ENCODE measurements at places on chromosomes 2 and 18.
A peak's percentile ranks its signal among the peaks of the same experiment; 100 is the strongest.

GRCh38 chr18:38571651-38572050 is 1006.1 kb upstream of the CELF4 start:
- no peaks in the 10 kb centered on the region for H3K36me3 ChIP-seq
- no peak overlapping the region for H3K27ac ChIP-seq
- DNase-seq, result no peak

DNA sequence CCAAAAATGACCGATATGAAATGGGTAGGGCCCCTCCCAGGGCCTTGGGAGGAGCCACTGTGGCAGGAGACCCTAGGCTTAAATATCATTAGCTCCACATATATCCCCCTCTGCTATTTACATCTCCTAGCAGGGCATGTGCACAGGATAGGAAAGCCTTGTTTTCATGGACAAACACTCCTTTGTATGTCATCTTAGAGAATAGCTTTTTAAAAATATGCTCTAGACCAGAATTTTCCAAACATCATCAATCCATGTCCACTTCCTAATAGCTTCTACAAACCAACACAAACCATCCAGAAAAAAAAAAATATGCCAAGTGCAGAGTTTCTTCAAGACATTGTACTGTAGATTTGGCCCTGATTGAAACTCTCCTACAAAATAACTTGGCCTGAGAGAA is 10.8 kb downstream of the DAPL1 start:
- no peak overlapping the region for H3K4me3 ChIP-seq
- no peaks in the 10 kb centered on the region for H3K4me1 ChIP-seq
- no peaks in the 10 kb centered on the region for H3K36me3 ChIP-seq
- peaks cover 25% of the 10 kb centered on the region for H3K27me3 ChIP-seq
- H3K27ac ChIP-seq, result no peak overlapping the region

DNA sequence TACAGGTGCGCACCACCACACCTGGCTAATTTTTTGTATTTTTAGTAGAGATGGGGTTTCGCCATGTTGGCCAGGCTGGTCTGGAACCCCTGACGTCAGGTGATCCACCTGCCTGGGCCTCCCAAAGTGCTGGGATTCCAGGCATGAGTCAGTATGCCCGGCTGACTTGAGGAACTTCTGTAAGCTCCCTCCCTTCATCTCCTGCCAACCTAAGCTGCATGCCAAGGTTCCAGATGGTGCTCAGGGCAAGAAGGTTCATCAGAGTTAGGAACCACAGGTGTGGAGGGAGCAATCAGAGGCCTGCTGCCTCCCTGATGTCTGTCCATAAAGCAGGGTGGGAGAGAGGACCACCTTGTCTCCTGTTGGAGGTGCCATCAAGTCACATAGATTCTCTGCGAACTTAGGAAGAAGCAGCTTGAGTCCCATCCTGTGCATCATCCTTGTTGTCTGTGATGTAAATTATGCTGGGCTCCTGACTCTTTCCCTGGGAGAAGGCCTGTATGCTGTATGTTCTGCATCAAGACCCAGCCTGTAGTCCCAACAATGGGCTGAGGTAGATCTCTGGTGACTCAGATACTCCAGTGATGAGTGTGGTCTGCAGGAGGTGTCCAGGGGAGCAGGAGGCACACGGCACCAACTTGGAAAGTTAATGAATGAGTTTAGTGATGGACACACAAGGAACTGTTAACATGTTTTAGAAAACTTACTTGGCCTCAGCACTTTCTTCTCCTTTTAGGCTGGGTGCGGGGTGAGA is 53.1 kb downstream of the TMEM17 start:
- H3K27me3 ChIP-seq, result peaks cover 16% of the 10 kb centered on the region
- H3K36me3 ChIP-seq, result no peaks in the 10 kb centered on the region
- no peak for DNase-seq
- H3K4me3 ChIP-seq, result no peak overlapping the region

- no peak for DNase-seq
- H3K4me3 ChIP-seq, result peak overlapping the region; percentile 63
- peaks cover 6% of the 10 kb centered on the region for H3K36me3 ChIP-seq
- H3K27ac ChIP-seq, result peak overlapping the region; percentile 92
- peaks cover 58% of the 10 kb centered on the region for H3K4me1 ChIP-seq
These were observed 3.8 kb downstream of the SEC11C start for GRCh38 chr18:59143441-59143840.

DNA sequence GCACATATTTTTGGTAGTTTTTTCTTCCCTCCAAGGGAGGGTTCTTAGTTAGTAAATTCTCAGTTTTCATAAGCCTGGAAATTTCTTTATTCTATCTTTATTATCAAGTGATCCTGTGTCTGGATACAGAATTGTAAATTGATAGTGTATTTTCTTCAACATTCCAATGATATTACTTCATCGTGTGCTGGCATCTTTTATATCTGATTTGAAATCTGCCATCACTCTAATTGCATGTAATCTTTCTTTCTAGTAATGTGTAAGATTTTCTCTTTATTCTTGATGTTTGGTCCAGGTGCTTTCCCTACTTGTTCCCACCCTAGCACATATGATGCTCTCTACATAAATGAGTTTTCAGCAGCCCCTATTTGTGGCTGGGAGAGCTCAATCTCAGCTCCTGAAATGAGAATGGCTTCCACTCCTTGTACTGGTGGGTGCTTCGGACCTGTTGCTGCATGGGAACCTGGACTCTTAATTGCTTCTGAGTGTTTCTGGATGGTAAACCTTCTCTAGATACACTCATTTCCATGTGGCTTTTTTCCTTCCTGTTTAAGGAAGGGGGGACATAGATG is 102.7 kb downstream of the SMIM21 start:
- peaks cover 23% of the 10 kb centered on the region for H3K27me3 ChIP-seq
- peaks cover 2% of the 10 kb centered on the region for H3K4me1 ChIP-seq
- no peaks in the 10 kb centered on the region for H3K36me3 ChIP-seq
- H3K4me3 ChIP-seq, result no peak overlapping the region

DNA sequence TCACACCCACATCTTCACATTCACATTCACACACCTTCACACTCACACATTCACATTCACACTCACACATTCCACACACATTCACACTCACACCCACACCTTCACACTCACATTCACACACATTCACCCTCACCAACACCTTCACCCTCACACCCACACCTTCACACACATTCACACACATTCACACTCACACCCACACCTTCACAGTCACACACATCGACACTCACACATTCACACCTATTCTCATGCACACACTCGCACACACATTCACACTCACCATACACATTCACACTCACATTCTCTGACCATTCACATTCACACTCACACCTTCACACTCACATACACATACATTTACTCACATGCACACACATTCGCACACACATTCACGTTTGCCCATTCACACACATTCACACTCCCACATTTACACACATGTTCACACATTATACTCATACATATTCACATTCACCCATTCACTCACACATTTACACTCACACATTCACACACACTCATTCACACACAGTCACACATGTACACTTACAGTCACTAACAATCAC is 62.7 kb downstream of the BIN1 start:
- H3K36me3 ChIP-seq, result no peaks in the 10 kb centered on the region
- no peak overlapping the region for H3K4me3 ChIP-seq
- no peaks in the 10 kb centered on the region for H3K4me1 ChIP-seq
- no peaks in the 10 kb centered on the region for H3K27me3 ChIP-seq

DNA sequence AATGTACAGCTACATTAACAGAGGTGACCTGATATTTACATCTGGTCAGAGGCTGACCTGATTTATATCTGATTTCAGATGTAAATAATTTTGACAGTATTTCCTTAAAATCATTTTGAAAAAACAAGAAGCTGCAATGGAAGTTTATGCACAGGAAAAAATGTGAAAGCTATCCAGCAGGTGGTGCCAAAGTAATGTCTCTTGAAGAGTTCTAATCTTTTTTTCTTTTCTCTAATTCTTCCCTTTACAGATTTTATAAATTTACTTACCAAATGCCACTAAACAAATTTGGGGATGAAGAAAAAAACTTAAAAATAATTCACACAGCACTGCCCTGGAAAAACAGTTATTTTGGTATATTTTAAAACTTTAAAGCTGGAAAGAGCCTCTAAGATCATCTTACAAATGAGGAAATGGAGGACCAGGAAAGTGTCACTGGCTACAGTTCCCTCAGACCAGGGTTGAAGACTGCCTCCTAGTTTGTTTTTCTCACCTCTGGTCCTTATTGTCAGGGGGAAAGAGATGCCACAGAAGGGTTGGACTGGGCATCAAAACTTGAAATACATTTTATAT is 16.4 kb upstream of the FBLN7 start:
- no peaks in the 10 kb centered on the region for H3K27me3 ChIP-seq
- no peak overlapping the region for H3K4me3 ChIP-seq
- peaks cover 5% of the 10 kb centered on the region for H3K36me3 ChIP-seq
- H3K4me1 ChIP-seq, result peaks cover 2% of the 10 kb centered on the region

DNA sequence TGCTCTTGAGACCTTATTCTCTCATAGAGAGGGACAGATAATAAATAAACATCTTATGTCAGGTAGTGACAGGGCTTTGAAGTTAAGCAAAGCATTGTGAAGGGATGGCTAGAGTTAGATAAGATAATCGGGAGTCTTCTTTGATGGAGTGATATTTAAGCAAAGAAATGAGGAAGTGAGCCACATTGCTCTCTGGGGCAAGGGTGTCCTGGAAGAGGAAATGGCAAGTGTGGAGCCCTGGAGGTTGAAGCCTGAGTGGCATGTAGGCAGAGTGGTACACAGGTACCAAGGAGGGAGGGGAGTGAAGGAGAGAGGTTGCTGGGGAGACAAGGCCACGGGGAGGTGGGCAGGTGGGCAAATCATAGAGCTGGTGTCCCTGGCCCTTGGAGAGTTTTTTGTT is 110.2 kb downstream of the CTAGE1 start:
- H3K27me3 ChIP-seq, result no peaks in the 10 kb centered on the region
- no peak for DNase-seq
- H3K4me3 ChIP-seq, result no peak overlapping the region
- H3K27ac ChIP-seq, result no peak overlapping the region
- H3K36me3 ChIP-seq, result peaks cover 2% of the 10 kb centered on the region

GRCh38 chr2:199602271-199602895 is 144.6 kb upstream of the SATB2 start:
- no peak for DNase-seq
- no peak overlapping the region for H3K27ac ChIP-seq
- H3K36me3 ChIP-seq, result no peaks in the 10 kb centered on the region
- H3K4me3 ChIP-seq, result no peak overlapping the region
- peaks cover 3% of the 10 kb centered on the region for H3K4me1 ChIP-seq
- H3K27me3 ChIP-seq, result peaks cover 37% of the 10 kb centered on the region

DNA sequence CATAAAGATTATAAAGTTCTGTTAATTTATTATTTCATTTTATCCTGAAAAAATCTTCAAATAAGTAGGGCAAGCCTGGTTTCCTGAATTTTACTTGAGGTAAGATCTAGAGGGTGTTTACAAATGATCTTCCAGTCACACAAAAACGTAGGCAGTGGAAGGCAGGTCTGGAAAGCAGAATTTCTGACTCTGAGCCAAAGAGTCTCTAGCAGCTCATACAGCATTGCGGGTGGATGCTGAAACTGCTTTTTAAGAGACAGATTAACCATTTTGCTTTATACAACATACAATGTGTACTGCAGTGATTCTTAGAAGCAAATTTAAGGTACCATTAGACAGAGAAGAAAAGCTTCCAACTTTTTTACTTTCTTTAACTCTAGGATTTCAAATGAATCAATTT is 117.0 kb downstream of the FTCDNL1 start:
- no peaks in the 10 kb centered on the region for H3K4me1 ChIP-seq
- H3K36me3 ChIP-seq, result peaks cover 5% of the 10 kb centered on the region
- peaks cover 49% of the 10 kb centered on the region for H3K27me3 ChIP-seq

DNA sequence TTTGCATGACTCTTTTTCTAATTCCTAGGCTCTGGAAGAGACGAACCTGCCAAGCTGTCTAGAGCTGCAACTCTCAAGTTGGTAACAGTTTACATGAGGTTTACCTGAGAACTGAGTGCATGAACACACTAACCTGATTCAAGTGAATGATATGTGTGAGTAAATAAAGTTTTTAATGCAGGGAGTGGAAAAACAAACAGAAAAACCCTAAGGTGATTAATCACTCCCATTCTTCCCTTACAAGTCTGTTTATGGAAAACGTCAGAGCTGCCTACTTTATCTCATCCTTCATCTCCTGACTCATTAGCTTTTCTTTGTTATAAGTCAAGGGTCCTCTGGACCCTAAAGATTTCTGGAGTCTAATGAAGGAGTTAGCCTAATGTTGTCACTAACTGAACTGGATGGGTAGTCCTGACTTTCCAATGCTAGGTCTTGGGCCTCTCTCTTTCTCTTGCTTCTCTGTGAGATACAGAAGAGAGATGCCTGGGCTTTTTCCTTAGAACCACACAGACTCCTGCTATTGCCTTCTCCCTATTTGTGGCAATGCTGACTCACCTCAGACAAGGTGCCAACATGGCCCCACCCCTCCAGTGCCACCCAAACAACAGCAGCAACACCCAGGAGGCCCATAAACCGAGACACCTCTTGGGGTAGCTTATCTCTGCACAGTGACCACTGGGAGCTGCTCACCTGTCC is 952.4 kb downstream of the EPHA4 start:
- H3K27ac ChIP-seq, result no peak overlapping the region
- no peaks in the 10 kb centered on the region for H3K36me3 ChIP-seq
- H3K27me3 ChIP-seq, result peaks cover 10% of the 10 kb centered on the region
- DNase-seq, result no peak
- no peak overlapping the region for H3K4me3 ChIP-seq
- no peaks in the 10 kb centered on the region for H3K4me1 ChIP-seq

- H3K27me3 ChIP-seq, result peaks cover 22% of the 10 kb centered on the region
- H3K4me3 ChIP-seq, result no peak overlapping the region
- H3K4me1 ChIP-seq, result no peaks in the 10 kb centered on the region
- no peak for DNase-seq
These were observed 144.2 kb downstream of the ASB1 start for GRCh38 chr2:238570926-238571325.

- DNase-seq, result no peak
- no peaks in the 10 kb centered on the region for H3K27me3 ChIP-seq
- no peak overlapping the region for H3K4me3 ChIP-seq
These were observed 125.5 kb downstream of the ANKRD44 start for GRCh38 chr2:197184959-197185586.

DNA sequence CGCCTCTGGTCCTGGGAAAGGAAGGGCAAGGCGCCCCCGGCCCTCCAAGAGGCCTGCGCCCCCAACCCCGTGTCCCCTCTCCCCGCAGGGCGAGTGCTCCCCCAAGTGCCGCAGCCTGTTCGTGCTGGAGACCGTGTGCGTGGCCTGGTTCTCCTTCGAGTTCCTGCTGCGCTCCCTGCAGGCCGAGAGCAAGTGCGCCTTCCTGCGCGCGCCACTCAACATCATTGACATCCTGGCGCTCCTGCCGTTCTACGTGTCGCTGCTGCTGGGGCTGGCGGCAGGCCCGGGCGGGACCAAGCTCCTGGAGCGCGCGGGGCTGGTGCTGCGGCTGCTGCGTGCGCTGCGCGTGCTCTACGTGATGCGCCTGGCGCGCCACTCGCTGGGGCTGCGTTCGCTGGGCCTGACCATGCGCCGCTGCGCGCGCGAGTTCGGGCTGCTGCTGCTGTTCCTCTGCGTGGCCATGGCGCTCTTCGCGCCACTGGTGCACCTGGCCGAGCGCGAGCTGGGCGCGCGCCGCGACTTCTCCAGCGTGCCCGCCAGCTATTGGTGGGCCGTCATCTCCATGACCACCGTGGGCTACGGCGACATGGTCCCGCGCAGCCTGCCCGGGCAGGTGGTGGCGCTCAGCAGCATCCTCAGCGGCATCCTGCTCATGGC is 52.4 kb downstream of the SLC66A2 start:
- peak; percentile 11 for DNase-seq
- no peaks in the 10 kb centered on the region for H3K27me3 ChIP-seq
- H3K4me1 ChIP-seq, result no peaks in the 10 kb centered on the region
- H3K27ac ChIP-seq, result no peak overlapping the region

GRCh38 chr2:25021791-25022362 is 20.0 kb upstream of the EFR3B start:
- H3K36me3 ChIP-seq, result peaks cover 2% of the 10 kb centered on the region
- H3K27ac ChIP-seq, result no peak overlapping the region
- H3K4me1 ChIP-seq, result peaks cover 2% of the 10 kb centered on the region
- H3K27me3 ChIP-seq, result peaks cover 17% of the 10 kb centered on the region

GRCh38 chr2:238039151-238039550 is 21.6 kb upstream of the SCLY start:
- DNase-seq, result no peak
- H3K36me3 ChIP-seq, result peaks cover 14% of the 10 kb centered on the region
- no peak overlapping the region for H3K4me3 ChIP-seq
- H3K27me3 ChIP-seq, result no peaks in the 10 kb centered on the region
- peaks cover 10% of the 10 kb centered on the region for H3K4me1 ChIP-seq
